ENCODE measurements at places on chromosomes 2 and 18. TPM values are rescaled to one million over a fixed set of nuclear protein-coding genes. Genes with fewer than 3 reads are reported as not detected.
A peak's percentile ranks its signal among the peaks of the same experiment; 100 is the strongest.

Gene STARD6
- not detected for total RNA-seq

DNA sequence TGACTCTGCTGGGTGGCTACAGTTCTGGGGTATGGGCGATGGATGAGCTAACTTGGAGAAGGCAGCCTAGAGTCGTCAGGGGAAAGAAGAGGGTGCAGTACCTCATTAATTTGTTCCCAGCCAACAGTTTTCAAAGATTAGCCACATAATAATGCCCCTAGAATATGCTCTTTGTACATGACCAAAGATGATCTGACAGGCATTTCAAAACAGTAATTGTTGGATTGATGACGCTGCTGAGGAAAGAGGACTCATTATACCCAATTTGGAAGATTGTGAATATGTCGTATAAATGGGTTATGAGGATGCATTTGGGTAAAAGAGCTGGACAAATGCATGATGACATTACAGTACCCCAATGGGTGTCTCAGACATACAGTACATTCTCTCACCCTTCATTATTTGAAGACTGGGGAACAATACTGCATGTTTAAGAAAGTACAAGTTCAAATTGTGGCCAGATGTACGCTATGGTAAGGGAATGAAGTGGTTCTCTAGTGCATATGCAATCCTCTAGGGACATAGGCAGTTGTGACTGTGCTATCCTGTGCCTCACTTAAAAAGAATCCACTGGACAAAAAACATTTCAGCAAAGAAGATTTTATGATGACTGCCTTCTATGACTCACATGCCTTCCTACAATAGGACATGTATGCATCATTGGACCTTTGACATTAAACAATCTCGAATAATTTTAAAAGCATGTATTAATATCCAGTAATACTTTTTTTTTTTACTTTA, 233.2 kb downstream of the CNTNAP5 start:
- no peak overlapping the region for H3K4me3 ChIP-seq
- no peak for DNase-seq
- H3K27me3 ChIP-seq: no peaks in the 10 kb centered on the region
- no peaks in the 10 kb centered on the region for H3K36me3 ChIP-seq
- H3K27ac ChIP-seq: no peak overlapping the region
- no peaks in the 10 kb centered on the region for H3K4me1 ChIP-seq

DNA sequence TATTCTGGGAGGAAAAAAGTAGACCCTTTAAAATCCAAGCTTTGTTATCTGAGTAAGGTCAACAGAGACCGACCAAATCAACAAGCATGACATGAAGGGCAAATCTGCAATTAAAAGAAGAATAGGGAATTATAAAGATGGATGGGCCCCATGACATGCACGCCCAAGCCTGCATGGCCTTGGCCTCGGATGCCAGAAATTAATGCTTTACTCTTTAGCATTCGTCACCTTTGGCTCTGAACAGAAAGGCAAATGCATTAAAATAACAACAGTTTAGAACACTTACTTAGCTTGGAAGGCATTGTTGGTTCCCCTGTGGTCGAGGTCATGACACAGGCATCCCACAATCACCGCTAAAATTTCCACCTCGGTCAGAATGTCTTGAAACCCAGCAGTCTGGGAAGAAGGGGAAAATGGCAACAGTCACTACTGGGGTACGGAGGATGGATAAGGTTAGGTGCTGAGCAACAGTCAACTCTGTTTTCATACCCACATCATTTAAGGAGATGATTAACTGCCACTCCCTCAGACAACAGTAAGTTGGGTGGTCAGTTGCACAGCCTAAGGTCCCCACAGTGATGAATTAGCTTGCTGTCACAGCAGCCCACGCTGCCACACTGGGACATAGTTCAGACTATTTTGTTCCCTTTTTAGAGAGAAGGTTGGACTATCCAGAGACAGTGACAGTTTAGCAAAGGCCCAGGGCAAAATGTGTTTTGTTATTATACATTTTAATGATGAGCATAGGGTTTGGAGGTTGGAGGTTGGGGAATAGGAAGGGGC, 319.1 kb downstream of the AGPS start:
- no peaks in the 10 kb centered on the region for H3K36me3 ChIP-seq
- no peaks in the 10 kb centered on the region for H3K27me3 ChIP-seq
- DNase-seq: no peak
- H3K4me1 ChIP-seq: no peaks in the 10 kb centered on the region
- H3K27ac ChIP-seq: no peak overlapping the region
- H3K4me3 ChIP-seq: no peak overlapping the region

DNA sequence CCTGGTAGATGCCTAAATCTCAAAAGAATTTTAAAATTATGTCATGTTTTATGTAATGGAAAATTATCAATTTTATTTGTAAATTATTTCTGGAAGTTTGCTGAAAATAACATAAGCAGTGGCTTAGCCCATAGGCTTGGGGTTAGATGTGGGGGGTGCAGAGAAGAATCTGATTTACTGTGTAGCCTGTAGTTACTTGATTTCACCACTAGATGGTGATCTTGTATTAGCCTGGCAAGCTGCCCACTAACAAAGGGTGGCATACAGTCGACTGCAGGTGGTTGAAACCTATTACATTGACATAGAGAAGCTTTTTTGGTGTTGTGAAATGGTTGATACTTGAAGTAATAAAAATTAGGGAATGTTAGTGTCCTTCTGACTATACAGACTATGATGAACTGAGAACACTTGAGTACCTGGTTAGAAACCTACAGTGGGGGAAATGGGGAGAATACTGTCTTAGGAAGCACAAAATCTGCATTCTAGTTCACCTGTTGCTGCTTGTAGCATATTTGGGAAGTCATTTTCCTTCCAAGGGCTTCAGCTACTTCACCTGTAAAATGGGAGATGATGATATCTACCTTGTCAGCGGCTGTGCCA, 191.0 kb upstream of the LHCGR start:
- no peaks in the 10 kb centered on the region for H3K4me1 ChIP-seq
- H3K27me3 ChIP-seq: no peaks in the 10 kb centered on the region
- peak; percentile 20 for DNase-seq
- H3K4me3 ChIP-seq: no peak overlapping the region

Gene ANKRD30BL
- not detected for total RNA-seq

GRCh38 chr2:118320658-118321057, 232.4 kb downstream of the INSIG2 start:
- H3K4me3 ChIP-seq: no peak overlapping the region
- no peaks in the 10 kb centered on the region for H3K4me1 ChIP-seq

Gene TTR
- not detected for total RNA-seq

GRCh38 chr2:162710287-162710890, 128.2 kb downstream of the KCNH7 start:
- H3K27me3 ChIP-seq: no peaks in the 10 kb centered on the region
- no peaks in the 10 kb centered on the region for H3K36me3 ChIP-seq
- peak; percentile 13 for DNase-seq
- no peak overlapping the region for H3K4me3 ChIP-seq
- H3K27ac ChIP-seq: no peak overlapping the region
- H3K4me1 ChIP-seq: no peaks in the 10 kb centered on the region

DNA sequence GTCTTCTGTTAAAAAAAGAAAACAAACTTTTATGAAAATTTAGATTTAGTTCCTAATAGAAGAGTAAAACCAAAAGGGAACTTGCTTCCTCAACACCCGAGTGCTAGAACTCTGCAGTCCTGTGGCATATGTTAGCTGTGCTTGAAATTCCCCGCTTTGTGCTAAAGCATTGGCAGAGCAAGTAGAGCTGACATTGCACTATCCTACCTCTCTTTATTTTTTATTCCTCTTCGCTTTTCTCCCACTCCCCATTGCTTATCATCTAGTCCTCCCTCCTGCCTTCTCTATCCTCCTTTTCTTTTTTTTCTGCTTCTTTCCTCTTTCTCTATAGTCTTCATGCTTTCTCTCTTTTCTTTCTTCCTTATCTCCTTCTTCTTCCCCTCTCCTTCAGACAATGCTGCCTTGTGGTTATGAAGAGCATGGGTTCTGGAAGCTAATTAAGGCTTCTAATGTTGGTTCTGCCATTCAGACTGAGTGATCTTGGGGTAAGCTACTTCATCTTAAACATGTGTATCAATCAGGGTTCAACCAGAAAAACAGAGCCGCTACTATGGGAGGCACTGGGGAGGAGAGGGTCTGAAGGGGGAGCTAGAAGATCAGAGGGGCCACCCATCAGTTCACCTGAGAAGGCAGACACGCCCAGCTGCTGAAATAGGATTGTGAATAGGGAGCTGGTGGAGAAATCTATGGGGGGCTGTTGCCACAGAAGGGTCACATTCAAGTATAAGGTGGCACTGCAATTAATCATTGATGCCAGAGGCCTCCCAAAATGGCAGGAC, 31.4 kb upstream of the PELI1 start:
- H3K4me1 ChIP-seq: no peaks in the 10 kb centered on the region
- H3K27ac ChIP-seq: no peak overlapping the region
- no peaks in the 10 kb centered on the region for H3K36me3 ChIP-seq
- DNase-seq: no peak

DNA sequence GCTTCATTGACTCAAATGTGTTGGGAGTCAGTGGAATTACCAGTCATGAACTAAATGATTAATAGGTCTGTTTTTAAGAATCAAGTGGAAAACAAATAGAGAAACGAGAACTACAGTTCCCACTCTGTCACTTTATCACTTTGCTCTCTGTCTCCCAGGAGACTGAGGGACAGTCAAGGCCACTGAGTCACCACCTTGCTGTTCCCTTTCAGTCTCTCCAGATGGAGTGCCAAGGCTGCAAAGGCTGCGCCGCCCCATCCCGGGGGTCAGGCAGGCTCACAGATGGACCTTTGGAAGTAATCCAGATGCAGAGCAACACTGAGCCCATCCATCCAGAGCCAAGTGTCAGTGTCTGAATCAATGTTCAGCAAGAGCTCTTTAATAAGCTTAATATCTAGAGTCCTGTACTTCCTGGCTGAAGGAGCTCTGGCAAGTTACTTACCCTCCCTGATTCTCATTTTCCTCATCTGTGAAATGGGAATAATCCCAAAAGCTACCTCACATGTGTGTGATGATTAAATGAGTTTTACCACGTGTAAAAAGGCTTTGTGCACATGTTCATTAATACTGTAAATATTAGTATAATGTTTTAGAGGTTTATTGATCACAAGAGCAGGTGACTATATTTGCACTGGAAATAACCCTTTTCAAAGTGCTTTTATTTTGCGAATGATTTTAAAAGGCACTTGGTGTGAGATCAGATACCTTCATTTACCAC, 43.0 kb upstream of the EFEMP1 start:
- H3K27me3 ChIP-seq: no peaks in the 10 kb centered on the region
- H3K36me3 ChIP-seq: no peaks in the 10 kb centered on the region
- no peak overlapping the region for H3K4me3 ChIP-seq

DNA sequence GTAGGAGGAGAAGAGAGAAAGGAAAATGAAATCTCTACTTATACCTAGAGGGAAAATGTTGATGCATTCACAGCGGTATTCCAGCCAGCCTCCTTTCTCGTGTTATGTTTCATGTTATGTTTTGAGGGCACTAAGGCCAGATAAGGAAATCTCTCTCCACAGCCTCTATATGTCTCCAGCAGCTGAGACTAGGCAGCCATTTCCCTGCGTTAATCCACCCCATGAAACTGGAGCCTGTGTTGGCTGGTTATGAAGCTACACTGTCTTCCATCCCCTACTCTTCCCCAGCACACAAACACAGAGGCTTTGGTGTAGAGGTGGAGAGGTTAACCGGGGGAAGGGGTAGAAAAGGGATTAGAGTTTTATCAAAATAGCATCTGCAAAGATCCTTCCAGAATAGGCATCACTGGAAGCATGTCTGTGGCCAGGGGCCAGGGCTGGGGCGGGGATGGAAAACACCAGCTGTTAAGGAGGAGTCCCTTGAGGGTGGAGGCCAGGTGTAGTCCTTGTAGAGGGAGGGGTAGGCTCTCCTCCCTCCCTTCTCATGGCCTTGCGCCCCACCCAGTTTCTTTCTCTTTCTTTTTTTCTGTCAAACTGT, 100.9 kb upstream of the TNP1 start:
- no peak overlapping the region for H3K27ac ChIP-seq
- DNase-seq: no peak

- no peaks in the 10 kb centered on the region for H3K4me1 ChIP-seq
- H3K27ac ChIP-seq: no peak overlapping the region
- H3K4me3 ChIP-seq: no peak overlapping the region
Measured at GRCh38 chr2:8352296-8352695, 329.6 kb upstream of the ID2 start.

DNA sequence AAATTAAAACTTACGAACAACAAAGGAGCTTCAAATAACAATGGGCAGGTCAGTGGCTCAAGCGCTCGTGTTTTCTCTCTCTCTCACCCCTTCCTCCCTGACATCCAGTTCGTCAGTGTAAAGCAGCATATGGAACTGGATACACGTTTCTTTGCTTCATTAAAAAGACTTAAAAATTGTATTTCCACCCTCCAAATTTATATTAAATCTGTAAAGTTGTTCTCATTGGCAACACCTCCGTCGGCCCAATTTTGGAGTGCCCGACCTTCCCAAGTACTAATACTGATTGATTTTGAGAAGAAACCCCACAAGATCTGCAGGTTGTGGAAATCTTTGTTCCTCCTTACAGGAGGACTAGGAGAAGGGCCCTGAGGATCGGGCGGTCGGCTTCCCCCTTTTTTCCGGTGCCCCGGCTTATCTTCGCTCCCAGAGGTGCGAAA, 2.2 kb downstream of the TBR1 start:
- no peaks in the 10 kb centered on the region for H3K36me3 ChIP-seq
- DNase-seq: no peak
- peaks cover 100% of the 10 kb centered on the region for H3K27me3 ChIP-seq
- H3K4me3 ChIP-seq: peak overlapping the region; percentile 6
- peaks cover 34% of the 10 kb centered on the region for H3K4me1 ChIP-seq

DNA sequence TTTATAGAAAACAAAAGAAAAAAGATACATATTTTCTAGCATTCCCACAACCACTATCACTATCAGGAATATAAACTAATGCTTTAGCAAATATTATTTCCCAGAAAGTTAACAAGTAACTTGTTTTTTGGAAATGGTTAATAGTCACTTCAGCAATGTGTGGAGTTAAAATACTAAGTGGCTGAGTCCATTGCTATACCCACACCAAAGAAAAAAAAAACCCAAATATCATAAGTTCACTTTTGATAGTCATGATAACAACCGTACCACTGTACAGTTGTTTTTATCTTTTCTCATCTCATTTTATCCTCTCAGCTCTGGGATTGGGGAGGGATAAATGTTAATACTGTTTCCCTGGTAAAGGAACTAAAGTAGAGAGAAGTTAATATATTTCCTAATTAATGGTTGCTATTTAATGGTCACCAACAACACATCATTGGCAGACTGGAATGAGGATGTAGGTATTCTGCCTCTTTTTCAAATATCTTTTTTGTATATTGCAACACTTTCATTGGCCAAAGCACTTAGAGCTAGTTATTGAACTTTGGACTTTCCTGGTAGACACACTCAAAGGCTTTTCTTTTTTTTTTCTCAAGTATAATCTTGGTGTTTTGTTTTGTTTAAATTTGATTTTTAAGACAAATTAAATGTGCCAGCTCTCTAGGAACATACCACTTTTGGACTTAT, 18.4 kb upstream of the KANSL1L start:
- no peaks in the 10 kb centered on the region for H3K36me3 ChIP-seq
- H3K4me1 ChIP-seq: no peaks in the 10 kb centered on the region
- no peak overlapping the region for H3K4me3 ChIP-seq
- no peak for DNase-seq

GRCh38 chr2:9538000-9538507, 17.6 kb downstream of the ADAM17 start:
- H3K36me3 ChIP-seq: no peaks in the 10 kb centered on the region
- peaks cover 21% of the 10 kb centered on the region for H3K4me1 ChIP-seq
- H3K4me3 ChIP-seq: no peak overlapping the region
- no peaks in the 10 kb centered on the region for H3K27me3 ChIP-seq

- no peak overlapping the region for H3K4me3 ChIP-seq
- H3K36me3 ChIP-seq: no peaks in the 10 kb centered on the region
- H3K27me3 ChIP-seq: no peaks in the 10 kb centered on the region
- no peak for DNase-seq
- no peak overlapping the region for H3K27ac ChIP-seq
Measured at GRCh38 chr2:200592406-200593075, 6.7 kb downstream of the AOX1 start.
